ENCODE measurements at places on chromosomes 12 and 14.

GRCh38 chr14:24911324-24912109 is 138.4 kb downstream of the STXBP6 start:
- DNase-seq: no peak

- DNase-seq: no peak
These were observed 364.5 kb upstream of the DIO2 start for GRCh38 chr14:80575763-80576162.

DNA sequence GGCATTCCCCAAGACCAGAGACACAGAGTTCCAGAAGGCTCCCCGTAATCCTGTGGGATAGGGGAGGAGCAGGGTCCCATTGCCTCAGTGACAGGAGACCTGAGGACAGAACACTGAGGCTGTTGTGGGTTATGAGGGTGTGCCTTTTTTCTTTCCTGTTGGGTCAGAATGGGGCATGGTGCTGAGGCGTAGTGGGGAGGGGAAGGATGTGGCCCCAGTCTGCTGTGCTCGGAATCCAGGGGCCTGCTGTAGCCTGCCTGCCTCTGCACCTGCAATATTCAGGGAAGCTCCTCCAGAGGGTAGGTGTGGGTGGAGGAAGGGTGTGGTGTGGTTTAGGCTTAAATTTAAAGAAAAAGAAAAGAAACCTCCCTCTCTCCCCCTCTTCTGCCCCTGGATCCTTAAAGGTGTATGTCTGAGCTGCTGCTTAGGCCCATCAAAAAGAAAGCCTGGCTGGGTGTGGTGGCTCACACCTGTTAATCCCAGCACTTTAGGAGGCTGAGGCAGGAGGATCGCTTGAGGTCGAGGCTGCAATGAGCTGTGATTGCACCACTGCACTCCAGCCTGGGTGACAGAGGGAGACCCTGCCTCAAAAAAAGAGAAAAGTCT is 18.7 kb downstream of the PLEKHG3 start:
- no peak for DNase-seq

GRCh38 chr14:25062022-25062321 is 12.0 kb upstream of the STXBP6 start:
- DNase-seq: no peak

DNA sequence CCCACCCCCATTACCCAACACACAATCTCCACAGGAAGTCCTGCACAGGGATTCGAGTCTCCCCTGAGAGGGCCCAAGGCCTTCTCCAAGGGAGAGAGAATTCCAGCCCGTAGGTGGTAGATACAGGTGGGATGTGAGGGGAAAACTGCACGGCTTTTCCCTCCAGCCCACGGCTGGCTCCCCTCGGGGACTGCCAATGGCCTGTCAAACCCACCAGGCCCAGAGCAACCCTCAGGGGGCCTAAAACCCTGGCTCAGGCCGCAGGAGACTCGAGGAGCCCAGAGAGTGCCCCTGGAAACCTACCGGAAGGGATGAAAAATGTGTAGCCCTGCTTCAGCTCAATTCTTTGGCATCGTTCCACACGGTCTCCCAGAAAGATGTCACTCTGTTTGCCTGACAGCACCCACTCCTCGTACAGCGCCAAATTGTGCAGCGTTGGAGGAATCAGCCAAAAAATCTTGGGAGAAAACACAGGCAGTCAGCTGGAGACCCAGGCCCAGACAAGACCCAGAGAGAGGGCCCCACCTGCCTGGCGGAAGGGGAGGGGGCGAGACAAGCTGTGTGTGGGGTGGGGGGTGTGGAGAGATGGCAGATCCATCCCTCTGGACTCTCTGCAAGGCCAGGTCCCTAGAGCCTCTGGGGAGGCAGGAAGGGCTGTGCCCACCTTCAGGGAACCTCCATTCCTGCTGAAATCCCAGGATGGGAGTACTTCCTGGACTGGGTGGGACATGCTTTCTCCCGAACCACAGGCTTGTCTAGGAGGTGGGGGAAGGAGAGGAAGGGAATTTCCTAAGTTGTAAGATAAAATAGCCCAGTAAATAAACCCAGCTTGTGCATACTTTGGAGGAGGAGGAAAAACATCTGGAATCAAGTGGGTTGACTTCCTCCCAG is 48.1 kb downstream of the KDM2B start:
- no peak for DNase-seq

DNA sequence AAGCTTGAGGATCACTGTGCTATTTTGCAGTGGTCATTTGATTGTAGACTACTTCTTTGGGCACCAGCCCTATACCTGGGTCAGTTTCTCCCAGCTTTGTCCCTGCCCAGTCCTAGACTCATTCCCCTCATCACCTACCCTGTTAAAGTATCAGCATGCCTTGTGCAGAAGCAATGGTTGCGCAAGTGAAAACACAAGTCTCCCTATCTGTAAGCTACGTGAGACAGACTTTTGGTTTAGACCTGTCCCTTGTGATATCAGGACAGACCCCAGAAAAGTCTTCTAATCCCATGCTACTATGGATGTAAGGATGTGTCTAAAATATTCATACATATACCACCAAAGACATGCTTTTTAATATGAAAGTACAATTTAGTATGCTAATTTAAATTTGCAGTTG is 88.8 kb upstream of the ATP2B1 start:
- DNase-seq: no peak

Data from vagina (tissue), 2 donors.